ENCODE measurements at places on chromosomes 3 and 15. TPM values are rescaled to one million over a fixed set of nuclear protein-coding genes. Genes with fewer than 3 reads are reported as not detected.

The LSMEM2 gene
- not detected for total RNA-seq

The SLC30A4 gene
- 9.2 TPM for total RNA-seq

The PRR23C gene
- not detected for total RNA-seq

The PRSS50 gene
- not detected for total RNA-seq

The SEMA3G gene
- total RNA-seq = 0.55 TPM

The IGF1R gene
- total RNA-seq = 49.0 TPM

The NPAP1 gene
- total RNA-seq = not detected

The HTR3E gene
- not detected for total RNA-seq

The CP gene
- total RNA-seq = not detected

The TKT gene
- 126 TPM for total RNA-seq

DNA sequence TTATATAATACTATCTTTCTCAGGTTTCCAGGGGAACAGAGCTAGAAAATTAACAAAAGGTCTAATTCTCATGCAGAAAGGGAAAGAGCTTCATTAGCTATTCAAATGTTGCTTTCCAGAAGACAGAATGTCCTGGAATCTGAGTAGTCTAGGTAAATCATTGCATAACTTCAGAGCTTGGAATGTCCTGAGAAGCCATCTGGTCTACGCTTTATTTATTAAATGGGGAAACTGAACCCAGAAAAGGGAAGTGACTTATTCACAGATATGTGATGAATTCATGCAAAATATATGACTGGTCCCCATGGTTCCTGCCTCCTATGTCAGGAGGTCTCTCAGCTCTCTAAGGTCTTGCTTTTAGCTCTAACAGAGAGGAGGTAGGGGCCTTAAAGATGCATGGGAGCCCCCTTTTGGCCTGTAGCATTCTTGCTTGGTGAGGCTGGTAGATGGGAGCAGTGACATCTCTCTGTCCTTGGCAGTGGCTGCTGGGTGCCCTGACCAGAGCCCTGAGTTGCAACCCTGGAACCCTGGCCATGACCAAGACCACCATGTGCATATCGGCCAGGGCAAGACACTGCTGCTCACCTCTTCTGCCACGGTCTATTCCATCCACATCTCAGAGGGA is 99.2 kb downstream of the CEMIP start:
- no peak overlapping the region for H3K27ac ChIP-seq
- no peaks in the 10 kb centered on the region for H3K27me3 ChIP-seq
- no peak for DNase-seq

DNA sequence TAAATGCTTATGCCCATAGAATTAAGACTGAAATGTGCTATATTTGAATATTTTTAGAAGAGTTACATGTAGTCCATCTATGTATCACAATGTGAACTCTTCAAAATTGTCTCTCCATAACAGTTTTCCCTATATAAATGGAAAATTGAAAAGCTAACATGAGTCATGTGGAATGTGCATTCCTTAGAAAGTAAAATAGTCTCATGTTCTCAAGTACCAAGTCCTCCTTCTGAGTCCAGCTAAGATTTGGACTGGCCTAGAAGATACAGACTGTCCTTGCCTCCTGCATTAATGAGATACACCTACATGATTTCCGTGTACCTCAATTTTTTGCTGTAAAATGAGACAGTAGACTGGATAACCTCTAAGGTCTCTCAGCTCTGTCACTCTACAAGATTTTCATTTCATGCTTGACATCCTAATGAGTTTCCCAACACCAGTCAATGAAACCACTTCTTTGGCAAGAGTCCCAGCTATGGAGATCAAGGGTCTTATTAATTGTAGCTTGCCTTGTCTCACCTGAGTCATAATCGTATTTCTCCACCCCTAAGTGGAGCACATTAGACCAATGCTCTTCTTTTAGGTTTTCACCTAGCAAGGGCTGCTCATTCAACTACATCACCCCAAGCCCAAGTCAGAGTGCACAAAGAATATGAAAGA is 350.6 kb upstream of the IL12A start:
- no peak for DNase-seq
- no peaks in the 10 kb centered on the region for H3K4me1 ChIP-seq
- no peak overlapping the region for H3K27ac ChIP-seq
- no peaks in the 10 kb centered on the region for H3K36me3 ChIP-seq
- no peak overlapping the region for H3K4me3 ChIP-seq

GRCh38 chr3:161081633-161082032 is 23.5 kb downstream of the B3GALNT1 start:
- H3K36me3 ChIP-seq = peaks cover 10% of the 10 kb centered on the region
- H3K27me3 ChIP-seq = no peaks in the 10 kb centered on the region
- no peaks in the 10 kb centered on the region for H3K4me1 ChIP-seq
- no peak for DNase-seq
- H3K4me3 ChIP-seq = no peak overlapping the region
- H3K27ac ChIP-seq = no peak overlapping the region

DNA sequence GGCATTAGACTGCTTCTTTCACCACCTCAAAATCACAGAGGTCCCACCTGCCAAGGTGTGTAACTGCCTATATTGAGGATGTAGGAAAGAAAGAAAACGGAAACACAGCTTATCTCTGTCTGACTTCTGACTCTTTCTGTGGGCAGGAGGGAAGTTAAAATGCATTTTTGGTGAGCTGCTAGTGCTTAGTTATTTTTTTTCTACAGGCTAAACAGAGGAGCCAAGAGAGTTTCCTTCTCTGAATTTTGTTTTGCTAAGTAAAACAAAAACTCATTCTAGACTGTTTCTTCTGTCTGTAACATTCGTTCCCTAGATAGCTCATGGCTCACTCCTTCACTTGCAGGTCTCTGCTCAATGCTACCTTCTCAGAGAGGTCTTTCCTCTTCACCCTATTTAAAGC is 18.8 kb upstream of the AMOTL2 start:
- H3K36me3 ChIP-seq = no peaks in the 10 kb centered on the region
- H3K27me3 ChIP-seq = no peaks in the 10 kb centered on the region
- no peaks in the 10 kb centered on the region for H3K4me1 ChIP-seq
- no peak overlapping the region for H3K4me3 ChIP-seq
- H3K27ac ChIP-seq = no peak overlapping the region

DNA sequence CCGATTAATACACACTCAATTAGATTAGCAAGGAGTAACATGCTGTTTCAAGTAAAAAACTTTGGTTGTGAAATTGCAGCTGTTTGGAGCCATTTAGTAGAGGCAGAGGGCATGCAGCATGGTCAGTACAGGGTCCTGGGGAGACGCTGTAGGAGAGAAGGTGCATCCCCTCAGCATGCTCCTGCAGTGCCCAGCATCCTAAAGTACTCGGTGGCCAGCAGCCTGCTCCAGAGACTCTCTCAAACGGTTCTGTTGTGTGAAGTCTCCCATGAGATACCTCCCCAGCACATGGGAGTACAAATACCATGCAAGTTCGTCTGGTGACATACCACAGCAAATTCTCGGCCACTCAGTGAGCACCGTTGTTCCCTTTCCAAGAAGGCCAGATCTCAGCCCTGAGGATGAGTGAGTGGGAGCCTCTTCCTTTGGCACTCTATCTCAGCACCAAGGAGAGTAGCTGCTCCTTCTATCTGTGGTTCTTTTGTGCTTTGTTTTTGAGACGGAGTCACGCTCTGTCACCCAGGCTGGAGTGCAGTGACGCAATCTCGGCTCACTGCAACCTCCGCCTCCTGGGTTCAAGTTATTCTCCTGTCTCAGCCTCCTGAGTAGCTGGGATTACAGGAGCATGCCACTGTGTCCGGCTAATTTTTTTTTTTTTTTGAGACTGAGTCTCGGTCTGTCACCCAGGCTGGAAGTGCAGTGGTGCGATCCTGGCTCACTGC is 72.7 kb downstream of the TJP1 start:
- no peak overlapping the region for H3K4me3 ChIP-seq
- H3K36me3 ChIP-seq = no peaks in the 10 kb centered on the region
- no peak overlapping the region for H3K27ac ChIP-seq
- DNase-seq = no peak
- no peaks in the 10 kb centered on the region for H3K4me1 ChIP-seq

GRCh38 chr3:132062535-132062934 is 27.7 kb upstream of the CPNE4 start:
- DNase-seq = no peak
- no peak overlapping the region for H3K4me3 ChIP-seq
- no peak overlapping the region for H3K27ac ChIP-seq
- no peaks in the 10 kb centered on the region for H3K36me3 ChIP-seq

DNA sequence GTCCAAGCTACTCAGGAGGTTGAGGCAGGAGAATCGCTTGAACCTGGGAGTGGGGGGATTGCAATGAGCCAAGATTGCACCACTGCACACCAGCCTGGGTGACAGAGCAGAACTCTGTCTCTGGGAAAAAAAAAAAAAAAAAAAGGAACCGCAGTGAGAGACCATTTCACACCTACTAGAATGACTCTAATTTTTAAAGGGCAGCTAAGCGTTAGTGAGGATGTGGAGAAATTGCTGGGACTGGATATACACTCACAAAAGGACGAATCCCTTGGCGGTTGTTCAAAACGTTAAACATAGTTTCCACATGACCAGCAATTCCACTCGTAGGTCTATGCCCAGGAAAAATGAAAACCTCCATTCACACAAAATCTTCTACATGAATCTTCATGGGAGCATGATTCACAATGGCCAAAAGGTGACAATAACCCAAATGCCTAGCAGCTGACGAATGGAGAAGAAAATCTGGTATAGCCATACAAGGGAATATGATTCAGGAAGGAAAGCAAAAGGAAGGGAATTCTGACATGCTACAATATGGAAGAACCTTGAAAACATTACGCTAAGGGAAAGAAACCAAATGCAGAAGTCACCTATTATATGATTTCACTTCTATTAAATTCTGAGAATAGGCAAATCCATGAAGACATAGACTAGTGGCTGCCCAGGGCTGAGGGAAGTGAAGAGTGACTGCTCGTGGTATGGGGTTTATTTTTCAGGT is 127.0 kb downstream of the CHSY1 start:
- peak; percentile 15 for DNase-seq
- H3K4me1 ChIP-seq = peaks cover 57% of the 10 kb centered on the region
- H3K4me3 ChIP-seq = no peak overlapping the region
- no peaks in the 10 kb centered on the region for H3K36me3 ChIP-seq
- H3K27me3 ChIP-seq = no peaks in the 10 kb centered on the region

GRCh38 chr3:126053513-126053912 is 30.4 kb downstream of the SLC41A3 start:
- no peaks in the 10 kb centered on the region for H3K27me3 ChIP-seq
- H3K36me3 ChIP-seq = peaks cover 2% of the 10 kb centered on the region
- no peak for DNase-seq
- no peak overlapping the region for H3K27ac ChIP-seq
- peaks cover 11% of the 10 kb centered on the region for H3K4me1 ChIP-seq
- H3K4me3 ChIP-seq = no peak overlapping the region

- H3K4me3 ChIP-seq = no peak overlapping the region
- no peak for DNase-seq
- H3K27ac ChIP-seq = no peak overlapping the region
- no peaks in the 10 kb centered on the region for H3K4me1 ChIP-seq
- H3K27me3 ChIP-seq = no peaks in the 10 kb centered on the region
- H3K36me3 ChIP-seq = no peaks in the 10 kb centered on the region
Measured at GRCh38 chr3:107025961-107026360, 351.3 kb upstream of the CCDC54 start.

- no peak overlapping the region for H3K27ac ChIP-seq
- H3K36me3 ChIP-seq = no peaks in the 10 kb centered on the region
- H3K4me1 ChIP-seq = peaks cover 8% of the 10 kb centered on the region
Measured at GRCh38 chr3:141383555-141384129, 15.3 kb downstream of the ZBTB38 start.

- H3K36me3 ChIP-seq = no peaks in the 10 kb centered on the region
- no peak overlapping the region for H3K4me3 ChIP-seq
- no peak overlapping the region for H3K27ac ChIP-seq
- H3K27me3 ChIP-seq = no peaks in the 10 kb centered on the region
- H3K4me1 ChIP-seq = no peaks in the 10 kb centered on the region
Measured at GRCh38 chr3:5579946-5580345, 392.4 kb downstream of the EDEM1 start.

DNA sequence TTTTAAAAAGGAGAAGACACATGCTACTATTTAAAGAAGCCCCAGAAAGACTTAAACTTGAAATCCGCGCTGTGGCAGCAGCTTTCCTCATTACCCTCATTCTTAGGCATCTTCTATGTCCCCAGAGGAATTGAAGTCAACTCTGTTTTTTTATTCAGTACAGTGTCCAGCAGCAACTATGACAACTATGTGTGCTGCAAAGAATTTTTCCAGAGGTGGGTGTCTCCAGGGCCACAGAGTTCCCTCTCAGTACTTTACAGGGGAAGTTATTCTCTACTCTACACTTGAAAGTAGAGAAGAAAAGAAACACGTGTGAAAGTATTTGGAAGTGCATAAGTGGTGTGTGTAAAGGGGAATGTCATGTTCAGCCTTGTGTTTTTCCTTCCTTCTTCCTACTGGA is 32.0 kb downstream of the GATM start:
- DNase-seq = no peak
- H3K4me1 ChIP-seq = no peaks in the 10 kb centered on the region
- H3K27ac ChIP-seq = no peak overlapping the region
- no peaks in the 10 kb centered on the region for H3K36me3 ChIP-seq

GRCh38 chr3:188948281-188948996 is 223.3 kb upstream of the TPRG1 start:
- DNase-seq = no peak
- no peak overlapping the region for H3K4me3 ChIP-seq
- H3K4me1 ChIP-seq = peaks cover 17% of the 10 kb centered on the region

- no peaks in the 10 kb centered on the region for H3K4me1 ChIP-seq
- no peaks in the 10 kb centered on the region for H3K36me3 ChIP-seq
- no peak overlapping the region for H3K27ac ChIP-seq
- H3K4me3 ChIP-seq = no peak overlapping the region
- DNase-seq = no peak
Measured at GRCh38 chr3:117706037-117706436, 996.5 kb downstream of the TUSC7 start.

DNA sequence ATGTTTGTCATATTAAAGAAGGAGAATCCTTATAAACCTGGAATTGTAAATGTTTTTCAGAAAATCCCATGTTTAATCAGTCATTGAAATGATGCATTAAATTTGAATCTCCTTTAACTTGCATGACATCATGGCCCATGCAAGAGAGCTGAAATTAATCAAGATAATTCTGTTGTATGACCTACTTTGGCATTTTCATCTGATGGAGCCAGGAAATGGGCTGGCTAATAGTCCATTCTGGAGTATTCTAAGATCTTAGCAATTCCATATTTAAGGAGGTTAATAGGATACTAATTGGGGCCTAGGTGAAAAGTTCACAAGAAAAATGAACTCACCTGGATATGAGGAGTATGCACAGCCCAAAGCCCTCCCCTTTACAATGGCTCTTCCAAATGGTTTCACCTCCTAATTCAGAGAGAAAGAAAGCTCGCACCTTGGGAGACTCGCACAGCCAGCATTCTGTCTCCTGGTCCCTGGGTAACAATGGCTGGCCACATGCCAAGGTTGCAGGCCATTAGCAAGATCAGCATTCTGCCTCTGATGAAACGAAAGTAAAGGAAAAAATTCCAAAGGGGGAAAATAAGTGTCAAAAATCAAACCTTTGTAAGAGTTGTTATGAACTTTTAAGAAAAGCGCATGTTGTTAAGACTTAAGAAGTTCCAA is 786.4 kb downstream of the MCTP2 start:
- H3K4me1 ChIP-seq = no peaks in the 10 kb centered on the region
- H3K4me3 ChIP-seq = no peak overlapping the region
- no peak for DNase-seq
- H3K27ac ChIP-seq = no peak overlapping the region
- H3K27me3 ChIP-seq = no peaks in the 10 kb centered on the region
- no peaks in the 10 kb centered on the region for H3K36me3 ChIP-seq

GRCh38 chr15:48374472-48374871 is 43.2 kb downstream of the DUT start:
- no peaks in the 10 kb centered on the region for H3K27me3 ChIP-seq
- H3K36me3 ChIP-seq = no peaks in the 10 kb centered on the region
- H3K4me3 ChIP-seq = no peak overlapping the region
- no peak overlapping the region for H3K27ac ChIP-seq
- H3K4me1 ChIP-seq = no peaks in the 10 kb centered on the region

GRCh38 chr3:195872097-195872496 is 36.3 kb downstream of the TNK2 start:
- H3K4me3 ChIP-seq = no peak overlapping the region
- H3K36me3 ChIP-seq = peaks cover 57% of the 10 kb centered on the region
